Activated naive CD8-positive, alpha-beta T cell treated with anti-CD3 and anti-CD28 coated beads for 36 hours (primary cell): ENCODE measurements at places on chromosomes 1 and 21. TPM values are rescaled to one million over a fixed set of nuclear protein-coding genes. Genes with fewer than 3 reads are reported as not detected.

DNA sequence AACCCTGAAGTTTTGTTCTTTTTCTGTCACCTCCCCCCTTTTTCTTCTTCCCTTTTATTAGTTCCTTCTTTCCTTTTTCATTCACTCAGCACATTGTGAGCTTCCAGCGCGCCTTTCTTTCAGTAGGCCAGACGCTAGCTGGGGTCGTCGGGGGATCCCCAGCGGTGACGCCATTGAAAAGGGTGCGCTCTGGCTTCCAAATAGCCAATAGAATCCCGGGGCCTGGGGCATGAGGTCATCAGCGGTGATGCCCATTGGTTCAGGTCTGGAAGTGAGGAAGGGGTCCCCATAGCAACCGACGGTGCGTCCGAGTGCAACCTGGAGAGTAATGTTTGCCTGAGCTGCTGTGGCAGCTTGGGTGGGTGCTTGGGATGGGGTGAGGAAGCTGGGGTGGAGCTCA is 6.9 kb upstream of the EFNA3 start:
- no peak overlapping the region for H3K4me3 ChIP-seq
- H3K27me3 ChIP-seq, result no peaks in the 10 kb centered on the region

The FCRL6 gene
- total RNA-seq, result not detected

GRCh38 chr1:201329801-201330200 is 46.5 kb downstream of the PKP1 start:
- no peak overlapping the region for H3K4me3 ChIP-seq
- no peak overlapping the region for H3K27ac ChIP-seq

The TCP10L gene
- total RNA-seq, result 0.48 TPM

The GPR25 gene
- not detected for total RNA-seq

DNA sequence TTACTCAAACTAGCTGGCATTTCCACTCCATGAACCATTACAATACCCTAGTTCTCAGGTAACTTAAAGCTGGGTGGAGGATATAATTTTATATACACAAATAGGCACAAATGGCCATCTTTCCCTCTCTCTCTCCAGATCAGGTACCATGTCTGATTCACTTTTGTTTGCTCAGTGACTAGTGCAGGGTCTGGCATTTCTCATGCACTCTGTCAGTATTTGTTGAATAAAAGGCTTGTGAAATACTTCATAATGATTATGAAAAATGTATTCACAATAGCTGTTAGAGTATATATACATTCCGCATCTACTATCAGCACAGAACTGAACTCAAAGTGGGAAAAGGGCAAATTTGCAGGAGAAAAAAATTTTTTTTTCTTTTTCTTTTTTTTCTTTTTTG is 510.2 kb upstream of the USP24 start:
- no peaks in the 10 kb centered on the region for H3K27me3 ChIP-seq
- H3K4me3 ChIP-seq, result no peak overlapping the region
- no peak overlapping the region for H3K27ac ChIP-seq
- H3K36me3 ChIP-seq, result no peaks in the 10 kb centered on the region
- H3K4me1 ChIP-seq, result no peaks in the 10 kb centered on the region

- no peak overlapping the region for H3K4me3 ChIP-seq
- H3K4me1 ChIP-seq, result no peaks in the 10 kb centered on the region
- no peaks in the 10 kb centered on the region for H3K36me3 ChIP-seq
- no peak for DNase-seq
These were observed 88.1 kb upstream of the SPATA6 start for GRCh38 chr1:48560116-48560515.
